ENCODE measurements at places on chromosomes 16 and 17.

GRCh38 chr16:47728205-47728604, 267.1 kb downstream of the PHKB start:
- no peak for DNase-seq

DNA sequence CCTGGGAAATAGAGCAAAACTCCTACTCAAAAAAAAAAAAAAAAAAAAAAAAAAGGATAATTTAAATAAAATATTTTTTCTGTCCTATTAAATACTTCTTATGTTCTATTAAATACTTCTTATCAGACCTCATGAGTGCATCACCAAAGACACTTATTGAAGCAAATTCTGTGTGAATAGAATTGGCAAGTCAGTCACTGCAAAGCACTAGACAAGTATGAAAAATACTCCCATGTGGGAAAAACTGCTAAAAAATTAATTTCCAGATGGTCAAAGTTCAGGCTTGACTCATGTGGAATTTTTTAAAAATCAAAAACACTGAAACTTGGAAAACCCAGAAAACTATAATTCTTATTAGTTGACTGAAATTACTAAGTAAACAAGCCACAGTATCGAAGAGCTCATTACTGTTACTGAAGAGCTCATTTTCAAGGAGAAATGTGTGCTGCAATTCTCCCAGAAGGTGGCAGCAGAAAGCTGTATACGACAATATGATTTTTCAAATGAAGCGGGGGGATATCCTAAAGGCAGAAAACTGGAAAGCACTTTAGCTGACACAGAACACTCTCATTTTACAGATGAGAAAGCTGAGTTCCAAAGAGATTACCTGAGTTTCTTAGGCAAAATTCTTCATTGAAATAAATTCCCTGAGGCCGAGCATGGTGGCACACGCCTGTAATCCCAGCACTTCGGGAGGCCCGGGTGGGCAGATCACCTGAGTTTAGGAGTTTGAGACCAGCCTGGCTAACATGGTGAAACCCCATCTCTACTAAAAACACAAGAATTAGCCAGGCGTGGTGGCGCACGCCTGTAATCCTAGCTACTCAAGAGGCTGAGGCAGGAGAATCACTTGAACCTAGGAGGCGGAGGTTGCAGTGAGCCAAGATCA, 15.9 kb upstream of the FBXO47 start:
- peak; percentile 84 for DNase-seq

DNA sequence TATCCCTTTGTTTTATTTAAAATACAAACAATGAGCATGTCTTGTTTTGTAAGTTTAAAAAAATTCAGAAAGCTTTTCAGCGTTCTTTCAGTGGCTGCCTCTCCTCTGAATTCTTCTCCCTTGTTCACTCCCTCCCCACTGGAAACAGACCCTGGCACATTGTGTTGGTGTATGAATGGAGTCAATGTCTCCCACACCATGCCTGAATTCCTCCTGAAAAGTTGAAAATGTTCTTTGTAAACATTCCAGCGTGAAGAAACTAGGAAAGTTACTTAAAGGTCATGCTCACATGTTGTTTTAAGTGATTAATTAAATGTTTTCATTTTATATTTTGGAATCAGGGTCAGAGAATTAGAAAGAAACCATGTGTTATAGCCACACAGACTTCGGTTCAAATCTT, 136.9 kb upstream of the DYNLRB2 start:
- no peak for DNase-seq

DNA sequence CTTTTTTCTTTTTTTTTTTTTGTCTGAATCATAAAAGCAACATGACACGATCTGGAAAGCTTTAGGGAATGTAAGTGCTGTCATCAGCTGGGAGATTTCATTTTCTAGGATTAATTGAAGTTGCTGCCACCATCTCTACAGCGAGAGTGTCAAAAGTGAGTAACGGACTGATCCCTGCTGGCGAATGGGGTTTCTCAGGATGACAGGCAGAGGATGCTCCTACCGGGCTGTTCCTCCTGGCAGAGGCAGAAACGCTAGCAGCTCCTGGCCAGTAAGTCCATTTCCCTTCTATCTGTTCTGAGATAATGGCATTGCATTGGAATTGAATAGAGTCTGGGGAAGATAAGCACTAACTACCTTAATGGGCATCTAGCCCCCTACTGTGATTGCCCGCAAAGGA, 80.5 kb upstream of the KIFC3 start:
- peak; percentile 67 for DNase-seq

GRCh38 chr17:31740611-31741082, 118.4 kb downstream of the COPRS start:
- DNase-seq: peak; percentile 65

Data from cardiac fibroblast (primary cell).